Stromal cell of bone marrow (primary cell): ENCODE measurements at places on chromosomes 7 and 10.

GRCh38 chr7:121753944-121754343 lies 119.0 kb upstream of the PTPRZ1 start:
- DNase-seq = no peak

DNA sequence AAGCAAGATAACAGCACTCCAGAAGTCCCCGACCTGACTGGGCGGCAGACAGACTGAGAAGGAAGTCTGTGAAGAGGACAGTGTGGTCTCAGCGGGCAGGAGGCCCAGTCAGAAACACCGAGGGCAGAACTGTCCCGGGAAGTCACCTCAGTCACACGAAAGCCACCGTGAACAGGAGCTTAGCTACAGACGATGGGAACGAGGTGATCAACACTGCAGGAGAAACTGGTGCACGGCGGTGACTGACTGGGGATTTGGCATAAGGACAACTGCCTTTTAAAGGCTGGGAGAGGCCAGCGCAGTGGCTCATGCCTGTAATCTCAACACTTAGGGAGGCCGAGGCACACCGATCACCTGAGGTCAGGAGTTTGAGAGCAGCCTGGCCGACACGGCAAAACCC lies 217.8 kb downstream of the PTPRN2 start:
- DNase-seq = no peak

GRCh38 chr10:98433881-98434732 lies 12.6 kb downstream of the HPS1 start:
- no peak for DNase-seq

- DNase-seq = no peak
These were observed 89.1 kb downstream of the PTPRN2 start for GRCh38 chr7:158498443-158499081.

GRCh38 chr10:66457629-66458028 lies 468.2 kb upstream of the LRRTM3 start:
- no peak for DNase-seq

- DNase-seq = no peak
These were observed 12.6 kb downstream of the TRIM8 start for GRCh38 chr10:102656791-102657371.

DNA sequence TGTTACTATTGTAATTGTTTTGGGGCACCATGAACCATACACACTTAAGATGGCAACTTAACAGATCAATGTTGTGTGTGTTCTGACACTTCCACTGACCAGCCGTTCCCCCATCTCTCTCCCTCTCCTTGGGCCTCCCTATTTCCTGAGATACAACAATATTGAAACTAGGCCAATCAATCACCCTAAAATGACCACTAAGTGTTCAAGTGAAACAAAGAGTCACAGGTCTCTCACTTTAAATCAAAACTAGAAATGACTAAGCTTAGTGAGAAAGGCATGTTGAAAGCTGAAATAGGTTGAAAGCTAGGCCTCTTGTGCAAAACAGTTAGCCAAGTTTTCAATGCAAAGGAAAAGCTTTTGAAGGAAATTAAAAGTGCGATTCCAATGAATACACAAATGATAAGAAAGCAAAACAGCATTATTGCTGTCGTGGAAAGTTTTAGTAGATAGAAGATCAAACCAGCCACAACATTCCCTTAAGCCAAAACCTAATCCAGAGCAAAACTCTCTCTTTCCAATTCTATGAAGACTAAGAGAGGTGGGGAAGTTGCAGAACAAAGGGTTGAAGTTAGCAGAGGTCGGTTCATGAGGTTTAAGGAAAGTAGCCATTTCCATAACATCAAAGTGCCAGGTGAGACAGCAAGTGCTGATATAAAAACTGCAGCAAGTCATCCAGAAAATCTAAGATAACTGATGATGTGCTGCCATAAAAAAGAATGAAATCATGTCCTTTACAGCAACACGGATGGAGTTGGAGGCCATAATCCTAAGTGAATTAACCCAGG lies 90.6 kb downstream of the MTPN start:
- DNase-seq = no peak

- peak; percentile 68 for DNase-seq
These were observed 223.4 kb downstream of the BMPER start for GRCh38 chr7:34128762-34129161.

DNA sequence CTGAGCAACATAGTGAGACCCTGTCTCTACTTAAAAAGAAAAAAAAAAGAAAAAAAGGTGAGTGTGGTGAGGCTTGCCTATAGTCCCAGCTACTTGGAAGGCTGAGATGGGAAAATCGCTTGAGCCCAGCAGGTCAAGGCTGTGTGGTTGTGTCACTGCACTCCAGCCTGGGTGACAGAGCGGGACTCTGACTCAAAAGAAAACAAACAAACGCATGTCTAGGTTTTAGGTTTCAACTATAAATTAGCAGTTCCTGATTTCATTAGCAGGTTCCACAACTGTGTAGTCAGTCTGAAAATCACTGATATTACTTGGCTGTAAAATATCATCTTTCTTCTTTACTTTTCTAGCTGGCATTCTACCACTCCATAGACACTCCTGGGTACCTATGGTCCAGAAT lies 155.7 kb upstream of the HGF start:
- no peak for DNase-seq

- no peak for DNase-seq
These were observed 42.3 kb downstream of the FEZF1 start for GRCh38 chr7:122262246-122262645.

- DNase-seq = peak; percentile 20
These were observed 68.0 kb downstream of the VOPP1 start for GRCh38 chr7:55504093-55504859.

DNA sequence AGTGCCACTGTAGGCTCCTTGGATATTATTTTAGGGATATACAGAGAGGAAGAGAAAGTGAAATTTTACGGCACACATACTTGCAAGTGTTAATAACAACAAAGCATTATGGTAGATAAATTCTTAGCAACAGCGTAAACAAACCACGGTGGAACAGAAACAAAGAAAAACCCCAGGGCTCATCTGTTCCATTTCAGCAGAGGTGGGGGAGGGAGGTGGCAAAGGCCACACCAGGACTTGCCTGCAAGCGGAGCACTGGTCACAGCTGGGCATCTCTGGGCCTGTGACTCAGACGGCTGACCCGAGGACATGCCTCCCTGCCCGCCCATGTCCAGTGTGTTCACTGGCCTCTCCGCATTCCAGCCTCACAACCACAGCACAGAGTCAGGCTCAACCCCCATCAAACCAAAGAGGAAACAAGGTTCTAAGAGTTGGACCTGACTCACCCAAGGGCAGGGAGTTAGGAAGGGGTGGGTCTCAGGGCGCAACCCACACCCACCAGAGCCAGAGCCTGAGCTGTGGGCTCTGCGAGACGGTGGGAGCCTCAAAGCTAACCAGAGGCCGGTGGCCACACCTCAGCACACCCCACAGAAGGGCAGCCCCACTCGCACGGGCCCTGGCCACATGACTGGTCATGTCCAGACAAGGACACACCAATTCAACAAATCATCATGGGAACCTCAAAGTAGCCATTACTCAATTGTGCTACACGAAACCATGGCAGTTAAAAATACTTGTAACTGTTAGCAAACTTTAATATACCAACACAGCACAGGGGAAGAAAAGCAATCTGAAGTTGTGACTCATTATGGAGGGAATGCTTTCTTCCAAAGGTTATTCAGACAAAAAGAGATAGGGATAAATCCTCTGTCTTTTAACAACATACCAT lies 10.7 kb downstream of the ESYT2 start:
- peak; percentile 99 for DNase-seq

- DNase-seq = no peak
These were observed 181.0 kb downstream of the LRRC4 start for GRCh38 chr7:127850195-127850594.

GRCh38 chr7:22723181-22723601 lies 3.8 kb upstream of the IL6 start:
- no peak for DNase-seq

DNA sequence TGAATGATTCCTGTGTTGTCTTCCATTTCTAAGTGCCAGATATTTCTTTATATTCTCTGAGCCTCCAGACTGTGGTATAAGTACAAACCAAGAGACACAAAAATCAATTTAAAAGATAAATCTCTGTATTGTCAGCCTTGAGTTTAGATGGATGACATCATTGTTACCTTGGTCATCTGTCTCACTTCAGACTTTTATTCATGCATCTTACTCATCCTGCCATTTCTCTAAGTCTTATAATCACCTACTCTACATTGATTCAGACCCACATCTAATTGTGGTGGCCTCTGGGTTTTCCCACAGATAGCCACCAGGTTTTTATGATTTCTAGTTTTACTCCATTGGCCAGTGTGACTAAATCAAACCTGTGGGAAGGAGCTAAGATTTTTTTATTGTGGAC lies 26.8 kb upstream of the HDAC9 start:
- DNase-seq = no peak

DNA sequence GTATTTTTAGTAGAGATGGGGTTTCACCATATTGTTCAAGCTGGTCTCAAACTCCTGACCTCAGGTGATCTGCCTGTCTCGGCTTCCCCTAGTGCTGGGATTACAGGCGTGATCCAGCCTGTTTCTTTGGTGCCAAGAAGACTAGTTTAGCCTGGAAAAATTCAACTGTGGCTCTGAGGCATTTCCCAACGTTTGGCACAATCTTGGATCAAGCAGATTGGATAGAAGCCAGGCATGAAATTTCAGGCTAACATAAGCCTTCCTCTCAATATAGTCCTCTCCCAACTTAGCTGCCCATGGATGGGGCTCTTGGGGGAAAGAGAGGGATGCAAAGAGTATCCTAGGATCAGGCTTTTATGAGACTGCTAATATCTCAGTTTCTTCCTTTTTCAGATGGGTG lies 53.8 kb downstream of the APBB1IP start:
- peak; percentile 41 for DNase-seq

- DNase-seq = no peak
These were observed 41.4 kb downstream of the FBXW4 start for GRCh38 chr10:101653536-101653935.

- DNase-seq = no peak
These were observed 27.3 kb upstream of the FAM20C start for GRCh38 chr7:164882-165660.

GRCh38 chr10:3258394-3258793 lies 85.8 kb upstream of the PITRM1 start:
- no peak for DNase-seq

DNA sequence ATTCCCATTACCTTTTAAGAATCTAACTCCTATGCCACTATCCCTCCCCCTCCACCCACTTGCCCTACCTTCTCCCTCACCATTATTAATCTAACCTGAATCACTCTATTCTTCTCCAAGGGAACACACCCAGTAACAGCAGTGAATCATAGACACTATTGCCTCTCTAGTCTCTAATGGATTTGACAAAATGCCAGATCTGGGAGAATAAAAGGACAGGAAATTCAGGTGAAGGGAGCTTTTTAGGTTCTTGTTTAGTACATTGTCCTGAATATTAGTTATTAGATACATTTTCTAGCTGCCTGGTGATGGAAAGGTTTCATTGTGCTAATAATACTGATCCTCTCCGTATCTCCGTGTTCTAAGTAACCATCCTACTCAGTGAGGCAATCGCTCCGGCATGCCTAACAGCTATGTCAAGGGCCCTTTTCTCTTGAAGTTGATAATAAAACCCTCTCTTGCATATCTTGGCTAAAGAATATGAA lies 4.1 kb upstream of the SFR1 start:
- no peak for DNase-seq

- DNase-seq = no peak
These were observed 8.0 kb downstream of the HGF start for GRCh38 chr7:81761821-81762220.

GRCh38 chr10:13066527-13066926 lies 33.4 kb upstream of the OPTN start:
- DNase-seq = no peak

DNA sequence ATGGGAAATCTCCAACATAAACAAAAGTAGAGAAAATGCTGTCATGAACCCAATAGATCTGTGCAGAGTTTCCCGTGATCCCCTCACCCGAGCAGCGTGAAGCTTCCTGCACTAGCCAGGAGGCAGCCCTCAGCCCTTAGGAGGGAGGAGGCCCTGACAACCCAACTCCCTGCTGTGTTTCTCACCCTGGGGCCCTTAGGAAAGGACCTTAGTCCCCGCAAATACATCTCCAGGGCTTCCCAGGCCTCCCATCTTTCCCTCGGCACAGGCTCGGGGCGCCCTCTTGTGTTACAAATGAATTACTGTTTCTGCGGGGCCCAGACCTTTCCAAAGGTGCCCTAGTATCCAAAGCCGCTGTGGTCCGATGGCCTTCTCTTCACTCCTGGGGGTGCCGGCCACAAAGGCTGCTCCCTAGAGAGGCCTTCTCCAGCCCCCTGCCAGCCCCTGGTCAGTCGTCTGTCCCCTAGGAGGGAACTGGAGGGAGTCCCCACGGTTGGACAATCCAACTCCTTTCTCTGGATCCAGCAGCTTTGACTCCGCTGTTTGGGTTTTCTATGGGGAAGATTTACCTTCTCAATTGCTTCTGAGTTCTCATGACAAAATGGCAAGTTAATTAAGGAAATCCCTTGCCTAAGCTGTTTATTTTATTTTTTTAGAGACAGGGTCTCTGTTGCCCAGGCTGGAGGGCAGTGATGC lies 49.9 kb upstream of the SH2B2 start:
- DNase-seq = peak; percentile 41

- DNase-seq = peak; percentile 61
These were observed 27.9 kb downstream of the BBS9 start for GRCh38 chr7:33157311-33157710.

GRCh38 chr7:132077971-132078685 lies 498.1 kb downstream of the PLXNA4 start:
- DNase-seq = no peak

DNA sequence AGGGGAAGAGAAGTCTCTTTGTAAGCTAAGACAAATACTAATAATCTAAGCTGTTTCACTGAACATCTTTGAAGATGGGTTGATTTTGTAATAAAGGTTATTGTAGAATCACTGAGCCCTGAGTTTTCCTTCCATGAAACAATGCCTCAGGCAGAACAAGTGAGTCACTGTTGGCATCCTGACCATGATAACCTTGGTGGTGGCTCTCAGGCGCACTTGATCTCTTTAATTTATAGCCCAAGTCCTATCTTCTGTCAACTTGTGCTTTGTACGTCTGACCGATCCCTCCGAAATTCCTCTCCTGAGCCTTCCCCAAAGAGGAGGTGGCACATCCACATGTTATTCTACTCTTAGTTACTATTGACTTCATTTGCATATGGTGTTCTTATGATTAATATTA lies 812.9 kb downstream of the REEP3 start:
- no peak for DNase-seq

GRCh38 chr10:91090761-91091529 lies 129.5 kb upstream of the PCGF5 start:
- DNase-seq = no peak

- DNase-seq = peak; percentile 25
These were observed 442.9 kb downstream of the AUTS2 start for GRCh38 chr7:70040970-70041766.

- no peak for DNase-seq
These were observed 25.9 kb downstream of the RGR start for GRCh38 chr10:84270708-84271107.

GRCh38 chr10:123642293-123642692 lies 23.9 kb upstream of the GPR26 start:
- DNase-seq = no peak
